ENCODE measurements at places on chromosomes 5 and 9. TPM values are rescaled to one million over a fixed set of nuclear protein-coding genes. Genes with fewer than 3 reads are reported as not detected.

DNA sequence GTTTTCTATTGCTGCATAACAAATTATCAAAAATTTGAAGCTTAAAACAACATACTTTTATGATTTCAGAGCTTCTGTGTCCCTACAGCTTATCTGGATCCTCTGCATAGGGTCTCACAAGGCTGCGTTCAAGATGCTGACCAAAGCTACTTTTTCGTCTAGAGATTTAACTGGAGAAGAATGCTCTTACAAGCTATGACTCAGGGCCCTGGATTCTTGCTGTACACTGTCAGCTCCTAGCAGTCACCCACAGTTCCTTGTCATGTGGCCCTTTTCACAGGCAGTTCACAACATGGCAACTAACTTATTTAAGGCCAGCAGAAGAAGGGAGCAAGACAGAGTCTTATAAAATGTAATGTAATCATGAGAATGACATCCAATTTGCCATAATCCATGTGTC, 70.8 kb upstream of the FAM174A start:
- H3K36me3 ChIP-seq = no peaks in the 10 kb centered on the region
- H3K27me3 ChIP-seq = no peaks in the 10 kb centered on the region
- H3K27ac ChIP-seq = no peak overlapping the region
- H3K4me3 ChIP-seq = no peak overlapping the region
- H3K4me1 ChIP-seq = no peaks in the 10 kb centered on the region
- DNase-seq = no peak

DNA sequence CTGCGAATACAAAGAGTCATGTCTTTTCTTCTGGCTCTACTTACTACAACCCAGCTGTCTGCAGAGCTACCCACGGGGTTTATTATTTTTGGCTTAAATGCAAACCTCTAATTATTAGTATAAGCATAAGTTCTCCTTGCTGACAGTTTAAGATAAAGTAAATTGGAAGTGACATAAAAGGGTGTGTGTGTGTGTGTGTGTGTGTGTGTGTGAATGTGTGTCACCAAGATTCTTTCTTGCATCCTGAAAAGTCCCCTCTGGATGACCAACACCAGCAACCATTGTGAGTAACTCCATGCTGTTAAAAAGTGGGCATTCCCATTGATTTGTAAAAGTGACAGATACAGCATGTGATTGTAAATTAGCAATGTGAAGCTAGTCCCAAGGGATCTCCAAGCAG, 803.8 kb upstream of the ZNF608 start:
- no peak overlapping the region for H3K27ac ChIP-seq
- no peak overlapping the region for H3K4me3 ChIP-seq
- H3K36me3 ChIP-seq = no peaks in the 10 kb centered on the region
- DNase-seq = no peak

GRCh38 chr9:33106372-33106771, 29.9 kb upstream of the SMU1 start:
- H3K4me1 ChIP-seq = peaks cover 15% of the 10 kb centered on the region
- H3K27me3 ChIP-seq = no peaks in the 10 kb centered on the region
- peaks cover 27% of the 10 kb centered on the region for H3K36me3 ChIP-seq
- DNase-seq = no peak
- peak overlapping the region; percentile 62 for H3K27ac ChIP-seq

The DNM1 gene
- total RNA-seq = 25.0 TPM

The PLAC8L1 gene
- not detected for total RNA-seq

The STC2 gene
- total RNA-seq = 2.4 TPM

GRCh38 chr5:111262153-111262552, 38.0 kb downstream of the CAMK4 start:
- H3K36me3 ChIP-seq = no peaks in the 10 kb centered on the region
- no peak for DNase-seq
- H3K27me3 ChIP-seq = no peaks in the 10 kb centered on the region
- H3K4me3 ChIP-seq = no peak overlapping the region
- H3K27ac ChIP-seq = no peak overlapping the region

All from stomach (tissue), 19 donors.